ENCODE measurements at places on chromosomes 1 and 21.

GRCh38 chr1:24391882-24392603 lies 21.5 kb downstream of the STPG1 start:
- peak; percentile 74 for DNase-seq

DNA sequence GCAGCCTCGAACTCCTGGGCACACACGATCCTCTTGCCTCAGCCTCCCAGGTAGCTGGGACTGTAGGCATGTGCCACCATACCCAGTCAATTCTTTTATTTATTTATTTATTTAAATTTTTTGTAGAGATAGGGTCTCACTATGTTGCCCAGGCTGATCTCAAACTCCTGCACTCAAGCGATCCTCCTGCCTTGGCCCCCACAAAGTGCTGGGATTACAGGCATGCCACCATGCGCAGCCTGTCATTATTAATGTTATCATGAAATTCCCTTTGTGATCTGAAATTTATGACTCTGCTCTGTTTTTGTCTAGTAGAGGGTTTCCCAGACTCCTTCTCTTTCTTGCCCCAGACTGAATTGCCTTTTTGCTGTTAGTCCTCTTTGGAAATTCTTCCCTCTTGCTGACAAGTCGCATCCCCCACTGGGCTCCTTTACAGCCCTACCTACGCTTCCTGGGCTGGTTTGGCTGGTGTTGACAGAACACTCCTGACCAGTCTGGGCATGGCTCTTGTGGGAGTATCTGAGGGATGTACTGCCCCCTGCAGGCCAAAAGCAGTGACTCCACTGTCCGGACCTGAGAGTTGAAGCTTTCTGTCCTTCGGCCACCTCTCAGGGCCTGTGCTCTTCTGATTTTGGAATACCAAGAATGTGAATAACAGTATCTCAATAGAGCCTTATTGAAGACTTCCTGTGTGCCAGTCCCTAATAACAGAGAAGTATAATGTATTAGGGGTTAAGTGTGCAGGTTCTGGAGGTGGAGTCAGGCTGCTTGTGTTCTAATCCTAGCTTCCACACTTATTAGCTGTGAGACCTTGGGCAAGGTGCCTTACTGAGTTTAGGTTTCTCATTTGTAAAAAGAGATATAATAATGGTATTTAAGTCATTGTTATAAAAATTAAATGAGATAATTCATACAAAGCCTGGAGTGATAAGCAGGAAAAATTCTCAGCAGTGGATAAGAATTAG lies 28.2 kb downstream of the TCEANC2 start:
- peak; percentile 60 for DNase-seq

GRCh38 chr1:6157132-6157527 lies 23.0 kb downstream of the CHD5 start:
- no peak for DNase-seq

GRCh38 chr1:246471688-246472087 lies 35.4 kb downstream of the SMYD3 start:
- DNase-seq, result no peak

DNA sequence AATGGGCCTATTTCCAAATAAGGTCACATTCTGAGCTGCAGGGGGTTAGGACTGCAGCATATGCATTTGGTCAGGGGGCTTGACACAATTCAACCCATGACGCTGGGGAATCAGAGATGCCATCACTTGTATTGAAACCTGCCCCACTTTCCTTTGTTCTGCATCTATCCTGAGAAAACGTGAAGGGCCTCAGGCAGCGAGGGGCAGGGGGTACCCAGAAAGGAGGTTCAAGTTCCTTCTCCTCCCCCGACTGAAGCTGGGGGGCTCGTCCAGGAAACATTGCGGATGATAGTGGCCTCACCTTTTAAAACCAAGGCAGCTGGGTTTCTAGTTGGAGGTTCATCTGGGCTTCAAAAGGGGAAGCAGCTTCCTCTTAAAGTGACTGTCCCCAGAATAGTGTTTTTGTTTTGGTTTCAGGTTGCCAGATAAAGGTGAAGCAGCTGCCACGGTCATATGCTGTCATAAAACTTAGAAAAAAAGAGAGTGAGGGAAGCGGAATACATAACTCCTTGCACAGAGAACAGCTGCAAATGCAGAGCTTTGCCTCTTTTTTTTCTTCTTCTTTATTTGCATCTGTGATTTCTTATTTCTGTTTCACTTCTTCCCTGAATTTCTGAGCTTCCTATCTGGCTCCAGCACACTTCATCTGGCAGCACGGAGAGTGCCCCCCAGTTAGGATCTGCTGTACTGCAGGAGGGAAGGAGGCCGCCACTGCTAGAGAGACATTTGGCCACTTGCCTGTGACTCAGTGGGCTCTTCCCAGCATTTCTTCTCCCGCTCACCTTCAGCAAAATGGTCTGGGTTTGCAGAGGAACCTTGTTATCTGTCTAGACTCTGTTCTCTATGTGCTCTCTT lies 142.0 kb downstream of the AJAP1 start:
- peak; percentile 35 for DNase-seq

DNA sequence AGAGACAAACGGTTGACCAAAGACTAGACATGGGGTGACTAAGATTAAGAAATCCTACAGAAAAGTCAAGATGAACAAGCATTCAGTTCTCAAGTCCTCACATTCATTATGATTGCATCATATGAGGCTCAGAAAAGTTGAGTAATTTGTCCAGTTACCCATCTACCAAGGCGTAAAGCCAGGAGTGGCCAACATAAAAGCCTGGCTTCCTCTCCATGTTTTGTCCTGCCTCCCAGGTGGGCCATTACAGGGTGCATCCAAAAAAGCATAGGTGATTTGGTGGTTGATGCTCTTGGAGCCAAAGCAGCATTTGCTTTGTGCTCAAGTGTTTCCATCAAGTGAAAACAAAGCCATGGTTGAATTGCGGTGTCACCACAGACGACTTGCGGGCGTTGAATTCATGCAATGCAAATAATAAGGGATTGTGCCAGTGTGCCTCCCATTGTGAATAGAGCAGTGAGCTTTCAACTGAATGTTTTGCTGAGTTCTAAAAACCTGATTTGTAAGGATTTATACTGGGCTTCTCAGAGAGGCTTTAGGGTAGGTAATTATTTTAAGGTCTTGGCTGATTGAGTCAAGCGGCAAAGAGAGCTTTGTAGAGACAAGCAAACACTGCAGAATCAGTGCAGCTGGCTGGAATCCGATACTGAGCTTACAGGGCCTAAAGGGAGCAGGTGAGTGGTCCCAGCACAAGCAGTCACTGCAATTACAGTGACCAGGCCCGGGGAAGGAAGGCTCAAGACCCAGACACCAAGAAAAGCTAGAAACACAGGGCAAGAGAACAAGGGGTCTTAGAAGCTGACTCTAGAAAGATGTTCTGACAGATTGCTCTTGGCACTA lies 54.1 kb downstream of the KCNJ15 start:
- DNase-seq, result no peak

- DNase-seq, result no peak
These were observed 24.7 kb downstream of the RPS6KC1 start for GRCh38 chr1:213075725-213076124.

GRCh38 chr1:116692879-116693278 lies 25.3 kb upstream of the IGSF3 start:
- no peak for DNase-seq

DNA sequence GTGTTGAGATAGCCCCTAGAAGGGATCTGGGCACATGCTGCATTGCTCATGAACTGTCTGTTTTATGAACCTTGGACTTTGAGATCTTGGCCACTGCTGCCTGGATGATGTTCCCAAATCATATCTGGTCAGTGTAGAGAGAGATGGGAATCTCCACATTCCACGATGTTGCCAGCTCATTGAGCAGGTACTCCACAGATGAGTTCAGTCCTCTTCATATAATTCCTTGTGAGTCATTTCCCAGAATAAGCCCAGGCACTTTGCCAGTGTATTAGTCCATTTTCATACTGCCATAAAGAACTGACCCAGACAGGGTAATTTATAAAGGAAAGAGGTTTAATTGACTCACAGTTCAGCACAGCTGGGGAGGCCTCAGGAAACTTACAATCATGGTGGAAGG lies 254.0 kb upstream of the RUNX1 start:
- DNase-seq, result no peak

- DNase-seq, result no peak
These were observed 30.9 kb upstream of the CACYBP start for GRCh38 chr1:174968750-174969244.

GRCh38 chr21:37207441-37208009 lies 59.6 kb downstream of the VPS26C start:
- DNase-seq, result peak; percentile 15

DNA sequence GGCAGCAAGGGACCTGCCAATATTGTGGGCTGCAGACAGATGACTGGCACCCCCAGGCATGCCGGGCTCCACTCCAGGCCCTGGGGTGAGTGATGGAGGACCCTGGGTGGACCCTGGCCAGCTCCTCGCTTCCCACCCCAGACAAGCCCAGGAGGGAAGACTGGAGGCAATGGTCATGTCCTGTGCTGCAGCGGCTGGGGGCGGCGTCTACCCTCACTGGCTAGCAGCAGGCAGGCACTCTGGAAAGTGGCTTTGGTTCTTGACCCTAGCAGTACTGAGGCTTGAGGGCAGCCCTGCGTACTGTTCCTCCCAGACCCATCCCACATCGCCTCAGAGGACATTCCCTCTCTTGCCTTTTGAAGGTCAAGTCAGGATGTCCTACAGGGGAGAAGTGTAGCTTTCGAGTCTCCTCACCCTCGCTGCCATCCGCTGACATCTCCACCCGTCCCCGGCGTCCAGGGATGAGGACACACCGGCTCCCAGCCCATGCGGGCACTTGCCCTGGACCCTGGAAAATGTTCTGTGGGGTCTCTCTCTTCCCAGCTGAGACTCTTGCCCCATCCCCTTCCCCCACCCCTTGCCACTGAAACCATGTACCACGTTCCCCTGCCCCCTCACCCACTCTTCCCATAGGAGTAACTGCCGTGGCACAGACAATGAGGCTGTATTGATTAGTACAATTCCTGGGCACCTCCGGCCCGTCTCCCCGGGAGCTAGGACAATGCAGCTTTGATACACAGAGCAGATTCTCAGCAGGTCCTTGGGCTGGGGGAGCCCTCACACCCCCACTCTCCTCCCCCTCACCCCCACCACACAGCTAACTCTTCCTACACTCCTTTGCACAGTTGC lies 15.0 kb downstream of the SLC6A9 start:
- no peak for DNase-seq

DNA sequence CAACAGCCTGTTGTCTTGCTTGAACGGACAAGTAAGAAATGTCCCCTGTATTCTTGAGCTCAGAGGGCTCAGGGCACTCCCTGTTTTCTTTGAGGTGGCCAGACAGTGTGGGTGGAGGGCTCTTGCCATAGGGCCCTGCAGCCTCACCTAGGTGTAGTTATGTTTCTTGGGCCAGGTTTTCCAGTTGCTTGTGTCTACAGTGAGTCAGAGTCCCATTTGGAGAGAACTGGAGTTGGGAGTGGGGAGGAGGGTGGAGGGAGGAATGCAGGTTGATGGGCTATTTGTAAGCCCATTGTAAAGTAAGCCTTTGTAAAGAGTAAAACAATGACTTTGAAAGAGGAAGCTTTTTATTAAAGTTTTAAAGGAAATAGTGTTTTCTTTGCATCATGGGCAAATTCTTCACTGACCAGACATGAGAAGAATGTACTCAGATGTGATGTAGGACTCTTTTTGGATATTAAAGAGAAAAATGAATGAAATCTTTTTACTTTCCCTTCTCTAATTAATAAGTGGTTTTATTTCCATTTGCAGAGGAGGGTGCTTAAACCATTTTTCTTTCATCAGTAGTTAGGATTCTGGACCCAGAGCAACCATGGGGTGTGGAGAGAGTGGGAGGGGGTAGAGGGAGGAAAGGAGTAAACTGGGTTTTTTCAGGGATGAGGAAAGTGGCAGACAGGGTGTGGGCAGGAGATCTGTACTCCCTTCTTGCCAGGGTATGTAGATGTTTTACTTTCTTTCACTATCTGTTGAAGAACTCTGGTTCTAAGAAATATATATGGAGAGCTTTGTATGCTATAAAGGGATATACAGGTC lies 45.1 kb upstream of the MACF1 start:
- no peak for DNase-seq

DNA sequence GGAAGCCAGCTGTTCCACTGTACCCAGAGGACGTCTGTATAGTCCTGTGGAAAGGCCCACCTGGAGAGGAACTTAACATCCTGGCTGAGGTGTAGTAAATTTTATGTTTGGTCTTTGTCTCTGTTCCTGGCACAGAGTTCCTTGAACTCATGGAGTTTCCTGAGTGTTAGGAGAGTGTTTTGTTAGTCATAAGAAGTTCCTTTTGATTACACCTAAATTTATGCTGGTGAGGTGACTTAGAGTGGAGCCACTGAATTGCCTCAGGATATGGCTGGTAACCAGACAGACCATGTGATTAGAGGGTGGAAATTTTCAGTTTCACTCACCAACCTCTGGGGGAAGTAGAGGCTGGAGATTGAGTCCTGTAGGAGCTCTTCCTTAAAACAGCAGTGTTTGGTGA lies 57.9 kb downstream of the RASAL2 start:
- no peak for DNase-seq

- no peak for DNase-seq
These were observed 60.4 kb downstream of the DESI2 start for GRCh38 chr1:244713332-244713731.

GRCh38 chr1:34328281-34328799 lies 151.6 kb downstream of the C1orf94 start:
- DNase-seq, result no peak

DNA sequence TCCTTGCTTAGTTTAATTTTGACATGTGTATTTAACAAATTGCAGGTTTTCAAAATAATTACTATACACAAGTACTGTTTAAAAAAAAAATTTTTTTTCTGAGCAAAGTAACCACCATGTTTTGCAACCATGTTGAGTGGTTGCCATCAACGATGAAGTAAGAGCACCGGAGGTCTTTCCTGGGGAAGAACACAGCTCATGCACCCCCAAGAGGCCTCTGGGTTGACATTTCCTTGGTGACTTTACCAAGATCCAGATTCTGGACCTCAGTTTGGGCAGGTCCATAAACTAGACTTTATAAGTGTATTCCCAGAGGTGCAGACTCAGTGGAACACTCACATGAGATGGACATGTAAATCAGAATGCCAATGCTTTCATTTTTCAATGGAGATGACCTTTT lies 36.8 kb upstream of the RALGPS2 start:
- no peak for DNase-seq

DNA sequence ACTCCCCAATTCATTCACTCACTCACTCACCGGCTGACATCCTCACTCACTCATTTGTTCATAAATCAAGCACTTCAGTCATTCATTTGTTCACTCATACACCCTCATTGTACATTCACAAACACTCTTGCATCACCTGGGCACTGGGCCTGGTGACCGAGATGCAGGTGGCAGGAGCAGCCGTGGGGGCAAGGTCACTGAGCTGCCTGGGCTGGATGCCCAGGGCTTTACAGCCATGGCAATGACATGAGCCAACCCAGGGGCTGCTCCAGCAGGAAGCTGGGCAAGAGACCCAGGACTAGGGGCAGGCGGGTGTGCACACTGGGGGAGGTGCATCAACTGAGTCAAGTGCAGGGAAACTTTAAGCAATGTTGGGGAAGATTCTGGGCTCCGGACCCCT lies 113.6 kb upstream of the IGSF21 start:
- DNase-seq, result no peak

Data from germinal center (tissue), 1 donor.